ENCODE measurements at places on chromosomes 12 and 14. TPM values are rescaled to one million over a fixed set of nuclear protein-coding genes. Genes with fewer than 3 reads are reported as not detected.

DNA sequence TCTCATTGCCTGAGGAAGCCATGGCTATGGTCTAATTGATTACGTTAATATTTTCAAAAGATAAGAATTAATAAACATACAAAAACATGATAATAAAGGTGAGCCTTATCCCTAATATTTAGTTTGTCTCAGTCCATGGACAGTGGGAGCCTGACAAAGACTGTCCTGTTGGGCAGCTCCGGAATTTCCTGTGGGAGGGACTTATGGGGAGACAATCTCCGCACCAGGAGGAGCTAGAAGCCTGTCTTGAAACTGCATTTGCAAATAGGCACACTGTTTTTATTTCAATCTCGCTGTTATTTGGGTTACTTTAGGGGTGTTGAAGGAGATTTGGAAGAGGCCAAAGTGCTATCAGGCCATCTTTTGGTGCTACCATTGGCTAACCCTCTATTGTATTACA is 50.8 kb upstream of the ZDHHC17 start:
- H3K36me3 ChIP-seq: no peaks in the 10 kb centered on the region
- no peak overlapping the region for H3K27ac ChIP-seq
- peaks cover 14% of the 10 kb centered on the region for H3K4me1 ChIP-seq

- H3K4me1 ChIP-seq: no peaks in the 10 kb centered on the region
- no peaks in the 10 kb centered on the region for H3K27me3 ChIP-seq
- H3K27ac ChIP-seq: no peak overlapping the region
- H3K4me3 ChIP-seq: no peak overlapping the region
Measured at GRCh38 chr14:78104655-78105054, 65.5 kb upstream of the NRXN3 start.

DNA sequence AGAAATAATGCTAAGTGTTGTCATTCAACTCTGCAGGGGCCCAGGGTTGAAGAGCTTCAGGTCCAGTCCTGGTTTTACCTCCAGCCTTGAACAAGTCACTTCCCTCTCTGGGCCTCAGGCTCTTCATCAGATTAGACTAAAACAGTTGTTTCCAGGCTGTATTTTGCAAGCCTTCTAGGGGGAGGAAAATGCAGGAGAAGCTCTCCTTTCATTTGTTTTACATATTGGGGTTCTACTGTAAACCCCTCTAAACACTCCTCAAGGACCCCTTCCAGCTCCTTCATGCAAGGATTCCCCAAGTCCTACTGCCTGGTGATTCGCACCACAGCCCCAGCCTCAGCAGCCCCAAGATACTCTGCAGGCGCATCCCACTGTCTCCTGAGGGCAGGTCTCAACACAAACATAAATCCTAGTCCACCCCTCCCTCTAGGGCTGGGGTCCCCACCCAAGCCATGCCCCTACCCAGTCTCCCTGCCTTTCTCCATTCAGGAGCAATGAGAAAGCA is 2.7 kb downstream of the SDR9C7 start:
- no peak overlapping the region for H3K27ac ChIP-seq
- H3K4me1 ChIP-seq: peaks cover 3% of the 10 kb centered on the region
- H3K4me3 ChIP-seq: no peak overlapping the region
- no peaks in the 10 kb centered on the region for H3K36me3 ChIP-seq
- peaks cover 33% of the 10 kb centered on the region for H3K27me3 ChIP-seq

- DNase-seq: peak; percentile 57
- H3K27ac ChIP-seq: no peak overlapping the region
- H3K27me3 ChIP-seq: no peaks in the 10 kb centered on the region
- H3K36me3 ChIP-seq: no peaks in the 10 kb centered on the region
- H3K4me1 ChIP-seq: no peaks in the 10 kb centered on the region
Measured at GRCh38 chr12:118549510-118549980, 173.2 kb downstream of the SUDS3 start.

- no peak overlapping the region for H3K27ac ChIP-seq
- no peak for DNase-seq
- H3K36me3 ChIP-seq: no peaks in the 10 kb centered on the region
- no peaks in the 10 kb centered on the region for H3K27me3 ChIP-seq
Measured at GRCh38 chr12:130225347-130225746, 63.1 kb downstream of the FZD10 start.

DNA sequence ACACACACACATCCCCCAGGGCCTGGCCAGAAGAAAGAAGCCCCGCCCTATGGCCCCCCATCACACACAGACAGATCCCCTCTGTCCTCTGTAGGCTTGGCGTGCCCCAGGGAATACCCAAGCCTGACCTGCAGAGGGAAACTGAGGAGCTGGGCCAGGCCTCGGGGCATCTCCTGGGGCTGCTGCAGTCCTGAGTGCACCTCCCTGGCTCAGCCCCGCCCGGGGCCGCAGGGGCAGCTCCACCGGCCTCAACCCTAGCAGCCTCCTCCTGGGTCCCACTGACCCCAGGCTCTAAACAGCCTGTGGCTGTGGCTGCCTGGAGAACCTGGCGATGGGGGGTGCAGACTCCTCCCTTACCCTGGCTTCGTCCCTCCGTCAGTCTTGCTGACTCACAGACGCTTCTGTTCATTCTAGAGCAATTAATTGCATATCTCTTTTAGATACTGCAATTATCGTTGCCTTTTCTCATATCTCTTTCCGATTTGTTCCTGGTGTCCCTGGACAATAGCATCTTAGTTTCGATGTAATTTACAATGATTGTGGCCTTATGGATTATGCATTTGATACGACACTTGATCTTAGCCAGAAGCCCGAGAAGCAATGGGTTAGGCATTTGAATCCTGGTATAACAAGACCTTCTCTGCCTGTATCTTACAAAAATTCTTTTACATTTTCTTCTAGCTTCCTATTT is 45.8 kb upstream of the EIF5 start:
- H3K36me3 ChIP-seq: no peaks in the 10 kb centered on the region
- no peak for DNase-seq
- H3K27ac ChIP-seq: no peak overlapping the region

GRCh38 chr14:104181761-104182530 is 43.6 kb downstream of the KIF26A start:
- H3K4me3 ChIP-seq: no peak overlapping the region
- no peak overlapping the region for H3K27ac ChIP-seq
- H3K27me3 ChIP-seq: no peaks in the 10 kb centered on the region
- H3K4me1 ChIP-seq: peaks cover 13% of the 10 kb centered on the region
- DNase-seq: no peak
- no peaks in the 10 kb centered on the region for H3K36me3 ChIP-seq

GRCh38 chr12:29167445-29167844 is 18.4 kb downstream of the FAR2 start:
- H3K4me3 ChIP-seq: no peak overlapping the region
- peaks cover 15% of the 10 kb centered on the region for H3K36me3 ChIP-seq
- DNase-seq: no peak
- H3K4me1 ChIP-seq: peaks cover 14% of the 10 kb centered on the region
- H3K27me3 ChIP-seq: no peaks in the 10 kb centered on the region

DNA sequence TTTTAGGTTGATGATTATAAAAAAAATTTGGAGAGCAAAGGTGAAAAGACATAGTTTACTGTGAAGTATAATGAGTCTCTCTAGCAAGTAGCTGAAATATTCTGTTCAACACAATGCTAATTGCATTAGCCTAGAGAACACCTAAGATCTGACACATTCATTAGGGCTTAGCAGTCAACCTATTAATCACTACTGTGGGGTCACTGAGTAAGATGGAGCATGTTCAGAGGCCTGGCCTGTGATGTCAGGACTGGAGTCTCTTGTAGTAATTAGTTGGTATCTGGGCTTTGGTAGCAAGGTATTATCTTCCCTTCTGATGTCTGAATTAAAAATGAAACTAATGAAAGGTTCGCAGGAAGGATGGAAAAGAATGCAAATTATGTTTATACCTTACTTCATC is 112.7 kb downstream of the SLC16A7 start:
- H3K36me3 ChIP-seq: peaks cover 5% of the 10 kb centered on the region
- DNase-seq: no peak
- peaks cover 6% of the 10 kb centered on the region for H3K4me1 ChIP-seq
- no peaks in the 10 kb centered on the region for H3K27me3 ChIP-seq
- H3K27ac ChIP-seq: no peak overlapping the region

DNA sequence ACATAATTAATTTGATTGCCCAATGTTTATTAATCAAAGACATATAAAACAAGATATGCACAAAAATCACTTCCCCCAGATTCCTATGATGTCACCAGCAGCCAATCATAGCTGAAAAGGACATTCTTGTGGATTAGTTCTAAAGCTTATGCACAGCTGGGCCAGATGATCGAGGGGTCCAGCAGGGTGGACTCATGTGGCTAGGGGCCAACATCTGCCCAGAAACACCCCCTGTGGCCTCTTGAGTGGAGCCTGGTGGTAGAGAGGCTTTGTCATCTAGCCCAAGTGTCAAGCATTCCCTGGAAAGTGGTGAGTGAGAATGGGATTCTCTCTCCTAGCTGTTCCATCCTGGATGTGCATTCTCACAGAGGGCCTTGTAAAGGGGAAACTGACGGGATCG is 590.0 kb downstream of the BCL11B start:
- no peak overlapping the region for H3K4me3 ChIP-seq
- H3K27me3 ChIP-seq: no peaks in the 10 kb centered on the region
- no peaks in the 10 kb centered on the region for H3K4me1 ChIP-seq

DNA sequence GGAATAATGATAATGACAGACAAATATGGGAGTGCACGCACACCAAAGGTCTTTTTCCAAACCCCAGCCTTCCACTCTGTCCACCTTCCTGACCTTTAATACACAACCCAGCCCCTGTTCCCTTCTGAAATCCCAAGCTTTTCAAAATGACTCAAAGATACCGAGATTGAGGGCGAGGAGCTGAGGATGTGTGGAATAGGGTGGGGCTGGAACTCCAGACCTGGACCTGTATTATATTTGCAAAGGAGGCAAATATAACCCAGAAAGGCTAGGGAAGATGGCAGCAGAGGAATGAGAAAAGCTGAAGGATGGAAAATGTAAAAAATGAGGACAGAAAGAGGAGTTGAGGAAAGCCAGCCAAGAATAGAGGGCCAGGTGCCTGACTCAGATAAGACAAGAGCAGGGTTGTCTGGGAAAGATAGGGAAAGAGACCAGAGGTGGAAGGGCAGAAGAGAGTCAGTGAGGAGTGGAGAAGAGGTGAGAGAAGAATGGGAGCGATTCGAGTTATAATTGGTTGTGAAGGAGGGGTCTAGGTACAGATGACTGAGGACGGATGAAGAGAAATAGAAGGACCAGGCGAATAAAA is 1.0 kb upstream of the PTMS start:
- peak overlapping the region; percentile 97 for H3K27ac ChIP-seq
- no peak for DNase-seq
- peaks cover 57% of the 10 kb centered on the region for H3K4me1 ChIP-seq
- peak overlapping the region; percentile 77 for H3K4me3 ChIP-seq

The RIPK3 gene
- 1.3 TPM for total RNA-seq

The ASB2 gene
- 0.38 TPM for total RNA-seq

The MLEC gene
- 129 TPM for total RNA-seq

The LRRC10 gene
- total RNA-seq: not detected

All from osteocyte (in vitro differentiated cells).